ENCODE measurements at places on chromosomes 13 and 19.

DNA sequence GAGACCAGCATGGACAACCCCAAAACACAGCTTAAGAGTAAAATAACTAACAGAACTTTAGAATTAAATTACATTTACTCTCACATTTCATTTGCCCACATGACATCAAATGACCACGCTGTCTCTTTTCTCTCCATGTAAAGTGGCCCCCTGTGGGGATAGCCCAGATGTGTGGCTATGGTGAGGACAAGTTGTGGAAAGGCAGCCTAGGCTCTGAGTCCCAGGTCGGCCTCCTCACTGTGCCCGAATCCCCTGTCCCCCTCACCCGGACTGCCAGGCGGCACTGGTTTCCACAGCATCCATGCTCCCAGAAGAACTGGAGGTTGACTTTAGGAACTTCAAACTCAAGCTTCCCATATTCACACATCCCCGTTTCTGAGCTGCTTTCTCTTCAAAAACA lies 111.8 kb upstream of the UQCRFS1 start:
- no peak for DNase-seq

DNA sequence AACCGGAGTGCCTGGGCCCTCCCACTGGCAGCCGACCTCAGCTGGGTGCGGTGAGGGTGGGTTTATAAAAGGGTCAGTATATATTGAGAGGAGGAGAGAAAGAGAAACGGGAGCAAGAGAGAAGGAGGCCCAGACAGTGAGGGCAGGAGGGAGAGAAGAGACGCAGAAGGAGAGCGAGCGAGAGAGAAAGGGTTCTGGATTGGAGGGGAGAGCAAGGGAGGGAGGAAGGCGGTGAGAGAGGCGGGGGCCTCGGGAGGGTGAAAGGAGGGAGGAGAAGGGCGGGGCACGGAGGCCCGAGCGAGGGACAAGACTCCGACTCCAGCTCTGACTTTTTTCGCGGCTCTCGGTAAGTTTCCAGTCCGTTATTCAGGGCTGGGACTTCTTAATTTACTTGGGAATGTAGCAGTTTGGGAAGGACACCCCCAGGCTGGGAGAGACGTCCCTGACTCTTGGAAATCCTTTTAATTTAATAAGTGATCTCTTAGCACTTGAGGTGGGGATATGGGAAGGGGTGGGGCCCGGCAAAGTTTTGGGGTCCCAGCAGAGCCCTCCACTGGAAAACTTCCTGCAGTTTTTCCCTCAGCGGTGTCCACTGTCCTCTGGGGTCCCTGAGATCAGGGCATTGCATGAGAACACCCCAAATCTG lies at the start of gene EMP3:
TSS of gene EMP3 (plus strand) at position 288 of the 646 bp plus-strand sequence. CDS start 1,293 bp downstream, outside the sequence.
- peak; percentile 66 for DNase-seq

GRCh38 chr13:111129465-111130115 lies 14.5 kb downstream of the ARHGEF7 start:
- no peak for DNase-seq

GRCh38 chr13:19845758-19846157 lies 17.7 kb downstream of the ZMYM5 start:
- DNase-seq: peak; percentile 74

DNA sequence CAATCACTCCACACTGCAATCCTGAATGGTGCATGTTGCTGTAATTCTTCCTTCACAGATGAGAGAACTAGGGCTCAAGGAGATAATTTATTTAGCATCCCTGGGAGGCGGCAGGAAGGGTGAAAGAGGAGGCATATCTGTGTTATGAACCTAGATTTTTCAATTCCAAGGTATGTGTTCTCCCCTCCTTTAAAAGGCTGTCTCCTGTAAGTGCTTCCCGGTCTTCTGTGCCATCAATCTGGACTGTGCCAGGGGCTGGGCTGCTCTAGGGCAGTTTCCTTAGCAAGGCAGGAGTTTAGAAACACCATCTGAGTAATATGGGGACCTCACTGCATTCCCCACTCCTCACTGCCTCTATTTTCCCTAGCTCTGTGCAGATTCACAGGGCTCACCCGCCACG lies 185.0 kb downstream of the RFC3 start:
- no peak for DNase-seq

- no peak for DNase-seq
Measured at GRCh38 chr13:55869648-55870047, 1271.1 kb upstream of the PRR20A start.

- no peak for DNase-seq
Measured at GRCh38 chr19:1136621-1137317, 33.0 kb downstream of the GPX4 start.

GRCh38 chr19:1206864-1207450 lies 1.4 kb downstream of the STK11 start:
- DNase-seq: peak; percentile 68

GRCh38 chr19:43784981-43785808 lies 4.4 kb upstream of the KCNN4 start:
- peak; percentile 92 for DNase-seq

DNA sequence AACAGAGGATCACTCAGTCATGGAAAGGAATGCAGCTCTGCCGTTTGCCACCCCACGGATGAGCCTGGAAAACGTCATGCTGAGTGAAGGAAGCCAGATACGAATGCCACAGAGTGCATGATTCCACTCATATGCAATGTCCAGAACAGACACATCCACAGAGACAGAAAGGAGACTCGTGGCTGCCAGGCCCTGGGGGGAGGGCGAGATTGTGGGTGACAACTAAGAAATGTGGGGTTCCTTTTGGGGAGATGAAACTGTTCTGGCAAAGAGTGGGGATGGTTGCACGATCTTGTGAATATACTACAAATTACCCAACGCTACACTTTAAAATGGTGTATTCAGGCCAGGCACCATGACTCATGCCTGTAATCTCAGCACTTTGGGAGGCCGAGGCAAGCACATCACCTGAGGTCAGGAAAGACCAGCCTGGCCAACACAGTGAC lies 27.2 kb upstream of the NAPA start:
- DNase-seq: no peak

DNA sequence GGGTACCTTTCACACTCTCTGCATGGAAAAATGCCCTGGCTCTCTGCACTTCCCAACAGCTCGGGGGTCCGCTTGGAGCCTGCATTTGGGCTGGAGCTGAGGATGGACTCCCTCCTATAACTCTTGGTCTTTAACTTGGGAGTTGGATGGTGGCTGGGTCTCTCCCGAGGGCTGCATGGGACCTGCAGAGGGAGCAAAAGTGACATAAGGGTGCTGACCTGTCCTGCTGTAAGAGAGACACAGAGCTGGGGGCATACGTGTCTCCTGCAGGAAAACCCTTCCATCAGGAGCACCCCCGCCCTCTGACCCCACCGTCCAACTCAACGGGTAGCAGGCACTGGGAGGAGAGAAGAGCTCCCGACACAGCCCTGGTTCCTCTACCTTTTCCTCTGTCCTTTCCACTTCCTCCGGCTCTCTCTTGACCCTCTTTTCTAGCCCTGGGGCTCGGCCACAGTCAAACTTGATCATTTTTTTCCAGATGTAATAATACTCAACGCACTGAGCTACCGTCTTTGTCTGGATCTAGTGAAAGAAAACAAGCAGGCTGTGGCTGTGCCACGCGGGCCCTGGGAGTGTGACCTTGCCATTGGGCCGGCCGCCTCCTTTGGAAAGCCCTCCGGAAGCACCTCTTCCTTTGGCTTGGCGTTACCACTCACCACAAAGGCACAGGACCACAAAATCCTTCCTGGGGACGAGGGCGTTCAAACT lies 6.8 kb upstream of the NAPA start:
- no peak for DNase-seq

DNA sequence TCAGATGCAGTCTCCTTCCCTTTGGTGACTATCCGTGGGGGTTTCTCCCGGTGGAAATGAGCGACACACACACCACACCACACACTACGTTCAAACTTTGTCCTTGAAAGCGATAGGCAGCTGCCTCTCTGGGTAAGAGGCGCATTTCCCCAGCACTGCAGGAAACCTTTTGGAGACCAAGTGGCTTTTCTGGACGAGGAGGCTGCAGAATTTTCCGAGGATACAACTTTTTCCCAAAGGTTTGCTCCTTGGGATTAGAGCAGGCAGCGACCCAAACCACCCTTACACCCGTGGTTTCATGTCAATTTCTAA lies 38.2 kb upstream of the FLT1 start:
- DNase-seq: no peak

DNA sequence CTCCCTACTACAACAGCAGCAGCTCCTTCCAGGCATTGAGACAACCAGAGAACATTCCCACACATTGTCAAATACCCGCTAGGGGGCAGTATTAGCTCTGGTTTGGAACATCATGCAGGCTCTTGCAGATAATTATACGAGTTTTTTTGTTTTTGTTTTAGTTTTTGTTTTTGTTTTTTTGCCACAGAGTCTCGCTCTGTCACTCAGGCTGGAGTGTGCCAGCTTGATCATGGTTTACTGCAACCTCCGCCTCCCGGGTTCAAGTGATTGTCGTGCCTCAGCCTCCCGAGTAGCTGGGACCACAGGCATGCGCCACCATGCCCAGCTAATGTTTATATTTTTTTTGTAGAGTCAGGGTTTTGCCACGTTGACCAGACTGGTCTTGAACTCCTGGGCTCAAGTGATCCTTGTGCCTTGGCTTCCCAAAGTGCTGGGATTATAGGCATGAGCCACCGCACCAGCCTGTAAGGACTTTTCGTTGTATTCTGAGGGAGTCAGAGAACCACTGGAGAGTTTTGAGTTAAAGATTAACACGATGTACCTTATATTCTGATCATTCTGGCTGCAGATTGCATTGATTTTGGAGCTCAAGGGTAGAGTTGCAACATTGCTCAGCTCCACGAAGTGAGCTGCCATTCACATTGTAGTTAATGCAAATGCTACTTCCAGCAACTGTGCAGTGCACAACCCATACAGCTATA lies 41.7 kb upstream of the CEACAM20 start:
- peak; percentile 58 for DNase-seq

GRCh38 chr19:5961969-5962945 lies 15.7 kb downstream of the RANBP3 start:
- DNase-seq: peak; percentile 29

- DNase-seq: no peak
Measured at GRCh38 chr19:53965091-53965490, 2.4 kb downstream of the CACNG8 start.

GRCh38 chr19:48403606-48404005 lies 10.1 kb downstream of the GRIN2D start:
- no peak for DNase-seq

- no peak for DNase-seq
Measured at GRCh38 chr13:27868641-27869435, 51.0 kb upstream of the PDX1 start.

- DNase-seq: no peak
Measured at GRCh38 chr13:70792121-70792520, 683.9 kb upstream of the KLHL1 start.

DNA sequence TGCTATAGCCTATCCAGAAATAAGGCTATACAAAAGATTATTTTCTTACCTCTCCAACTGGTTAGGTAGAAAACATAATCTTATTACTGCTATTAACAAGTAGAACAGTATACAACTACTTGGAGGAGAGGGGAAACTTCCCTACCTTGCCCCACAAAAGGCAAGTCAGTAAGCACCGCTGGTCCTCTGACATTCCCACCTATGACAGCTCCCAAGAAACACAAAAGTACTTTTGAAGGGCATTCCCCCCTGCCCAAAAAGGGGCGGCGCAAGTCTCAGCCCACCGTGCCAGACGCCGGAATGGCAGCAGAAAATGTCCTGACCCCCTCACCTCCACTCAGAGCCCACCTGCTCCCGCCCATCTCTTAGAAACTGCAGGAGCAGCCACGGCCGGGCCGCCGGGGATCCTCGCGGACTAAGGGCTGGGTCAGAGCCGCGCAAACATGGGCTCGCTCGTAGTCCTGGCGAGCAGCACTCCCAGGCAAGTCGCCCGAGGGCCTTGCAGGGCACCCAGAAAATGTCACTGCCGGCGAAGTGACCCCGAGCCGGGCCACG lies 437 bp downstream of the SUCLA2 start:
- no peak for DNase-seq

- no peak for DNase-seq
Measured at GRCh38 chr13:44157606-44158005, 216.0 kb upstream of the SERP2 start.

DNA sequence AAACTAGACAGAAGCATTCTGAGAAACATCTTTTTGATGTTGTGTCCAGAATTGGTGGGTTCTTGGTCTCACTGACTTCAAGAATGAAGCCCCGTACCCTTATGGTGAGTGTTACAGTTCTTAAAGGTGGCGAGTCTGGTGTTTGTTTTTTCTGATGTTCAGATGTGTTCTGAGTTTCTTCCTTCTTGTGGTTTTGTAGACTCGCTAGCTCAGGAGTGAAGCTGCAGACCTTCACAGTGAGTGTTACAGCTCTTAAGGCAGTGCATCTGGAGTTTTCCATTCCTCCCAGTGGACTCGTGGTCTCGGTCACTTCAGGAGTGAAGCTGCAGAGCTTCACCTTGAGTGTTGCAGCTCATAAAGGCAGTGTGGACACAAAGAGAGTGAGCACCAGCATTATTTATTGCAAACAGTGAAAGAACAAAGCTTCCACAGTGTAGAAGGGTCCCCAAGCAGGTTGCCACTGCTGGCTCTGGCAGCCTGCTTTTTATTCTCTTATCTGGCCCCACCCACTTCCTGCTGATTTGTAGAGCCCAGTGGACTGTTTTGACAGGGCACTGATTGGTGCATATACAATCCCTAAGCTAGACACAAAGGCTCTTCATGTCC lies 1820.8 kb downstream of the UQCRFS1 start:
- no peak for DNase-seq

DNA sequence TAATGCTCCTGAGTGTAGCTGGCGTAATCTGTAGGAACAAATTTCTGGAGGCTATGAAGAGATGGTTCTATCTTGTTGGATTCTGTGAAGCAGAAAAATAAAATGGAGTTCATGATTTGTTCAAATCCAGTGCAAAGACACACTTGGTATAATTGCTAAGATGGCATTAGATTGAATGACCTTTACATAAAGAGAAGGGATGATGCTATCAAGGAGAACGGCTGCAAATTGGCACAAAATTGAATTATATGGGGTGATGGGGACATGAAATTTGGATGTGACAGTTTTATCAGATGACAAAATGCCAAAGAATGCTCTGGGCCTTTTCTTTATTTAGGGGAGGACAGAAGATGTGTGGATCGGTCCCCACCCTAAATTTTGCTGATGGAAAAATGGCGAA lies 4.0 kb downstream of the METTL21C start:
- no peak for DNase-seq

- DNase-seq: no peak
Measured at GRCh38 chr13:94109715-94110374, 369.6 kb downstream of the DCT start.

GRCh38 chr13:46211483-46212351 lies at the start of gene LRRC63:
Gene LRRC63 (plus strand): TSS chr13:46211928. CDS start chr13:46213035, 1,107 bp downstream.
- DNase-seq: peak; percentile 75

DNA sequence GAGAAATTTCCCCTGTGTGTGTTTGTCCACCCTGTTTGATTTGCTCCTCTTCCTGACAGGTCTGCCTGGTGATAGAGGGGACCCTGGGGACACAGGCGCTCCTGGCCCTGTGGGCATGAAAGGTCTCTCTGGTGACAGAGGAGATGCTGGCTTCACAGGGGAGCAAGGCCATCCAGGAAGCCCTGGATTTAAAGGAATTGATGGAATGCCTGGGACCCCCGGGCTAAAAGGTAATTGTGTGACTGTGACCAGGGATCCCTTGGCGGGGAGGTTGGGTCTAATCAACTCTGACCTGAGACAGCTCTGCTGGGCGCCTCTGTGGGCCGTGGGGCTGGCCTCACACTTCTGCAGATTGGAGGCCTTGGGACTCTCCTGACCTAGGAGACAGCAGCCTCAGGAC lies 81.4 kb downstream of the RAB20 start:
- no peak for DNase-seq

Data from hematopoietic multipotent progenitor cell treated with erythropoietin and hydrocortisone succinate and interleukin-3 and kit ligand, for 17 days (in vitro differentiated cells).